SW480 (cell line): ENCODE measurements at places on chromosomes 4 and X.

DNA sequence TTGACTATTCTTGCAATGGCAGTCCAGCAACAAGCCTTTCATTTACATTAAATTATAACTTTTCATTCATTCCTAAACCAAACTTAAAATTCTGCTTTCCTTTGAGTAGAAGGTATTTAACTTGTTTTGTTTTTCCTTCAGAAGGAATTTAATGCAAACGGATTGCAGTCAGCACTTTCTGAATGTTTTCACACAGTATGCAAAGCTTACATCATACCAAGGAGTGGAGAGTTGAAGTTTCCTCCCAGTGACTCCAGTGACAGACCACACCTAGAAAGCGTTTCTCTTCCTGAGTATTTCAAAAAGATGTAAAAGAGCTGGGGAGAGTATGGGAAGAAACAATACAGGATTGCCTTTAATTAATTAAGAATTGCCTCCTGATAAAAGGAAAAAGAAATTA, 8.1 kb downstream of the EPGN start:
- DNase-seq = no peak

DNA sequence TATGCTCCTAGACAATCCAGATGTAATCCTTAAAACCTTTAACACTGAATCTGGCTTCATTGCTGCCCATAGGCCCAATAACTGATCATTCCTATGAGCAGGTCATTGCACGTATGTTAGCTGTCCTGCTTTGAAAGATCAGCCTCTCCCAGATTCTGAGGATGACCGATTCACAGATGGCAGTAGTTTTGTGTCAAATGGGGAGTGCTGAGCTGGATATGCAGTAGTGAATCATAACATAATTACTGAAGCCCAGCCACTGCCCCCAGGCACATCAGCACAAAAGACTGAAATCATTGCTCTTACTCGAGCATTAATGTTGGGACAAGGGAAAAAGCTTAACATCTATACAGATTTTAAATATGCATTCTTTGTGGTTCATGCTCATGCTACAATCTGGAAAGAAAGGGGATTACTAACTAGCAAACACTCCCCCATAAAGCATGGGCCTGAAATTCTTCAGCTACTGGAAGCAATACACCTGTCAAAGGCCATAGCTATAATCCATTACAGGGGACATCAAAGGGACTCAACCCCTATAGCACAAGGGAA, 16.4 kb upstream of the ZNF280C start:
- no peak for DNase-seq

DNA sequence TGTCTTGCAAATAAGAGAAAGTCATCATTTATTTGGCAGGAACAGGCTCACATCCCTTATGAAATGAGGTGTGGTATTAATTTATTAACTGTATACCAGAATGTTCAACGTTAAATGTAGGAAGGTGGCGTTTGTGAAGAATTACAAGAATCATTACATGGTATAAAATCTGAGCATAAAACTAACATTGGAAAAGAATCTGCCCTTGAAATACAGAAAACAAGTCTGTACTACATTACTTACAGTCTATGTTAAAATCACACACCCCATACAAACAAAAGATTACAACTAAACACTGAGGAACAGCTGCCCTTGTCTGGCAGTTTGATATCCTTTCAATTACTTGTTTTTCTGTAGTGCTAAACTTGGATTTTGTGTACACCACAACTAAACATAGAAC, 131.1 kb downstream of the DCHS2 start:
- DNase-seq = no peak

GRCh38 chrX:22520128-22520828, 247.6 kb downstream of the CBLL2 start:
- peak; percentile 2 for DNase-seq

DNA sequence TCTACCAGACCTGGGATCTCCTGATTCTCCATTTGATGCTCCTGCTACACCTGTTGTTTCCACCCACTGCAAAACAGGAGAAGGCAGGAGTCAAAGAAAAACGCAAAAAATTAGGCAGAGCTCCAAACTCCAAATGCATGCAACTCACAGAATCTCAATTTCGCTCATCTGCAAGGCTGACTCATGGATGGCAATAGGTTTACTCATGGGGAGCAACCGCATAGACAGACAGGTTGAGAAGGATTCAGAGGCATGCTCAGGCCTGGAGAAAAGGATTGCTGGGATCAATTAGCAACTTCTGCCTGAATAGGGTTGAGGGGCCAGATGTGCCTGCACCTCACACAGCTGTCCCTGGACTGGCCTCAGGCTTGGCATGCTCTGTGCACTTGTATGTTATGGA, 231.0 kb downstream of the LDB2 start:
- no peak for DNase-seq

- no peak for DNase-seq
Observed at GRCh38 chr4:41645728-41646390, 102.7 kb downstream of the PHOX2B start.

GRCh38 chrX:68417651-68418050, 15.6 kb downstream of the OPHN1 start:
- no peak for DNase-seq

- DNase-seq = no peak
Observed at GRCh38 chr4:154626793-154627484, 14.5 kb upstream of the FGG start.

DNA sequence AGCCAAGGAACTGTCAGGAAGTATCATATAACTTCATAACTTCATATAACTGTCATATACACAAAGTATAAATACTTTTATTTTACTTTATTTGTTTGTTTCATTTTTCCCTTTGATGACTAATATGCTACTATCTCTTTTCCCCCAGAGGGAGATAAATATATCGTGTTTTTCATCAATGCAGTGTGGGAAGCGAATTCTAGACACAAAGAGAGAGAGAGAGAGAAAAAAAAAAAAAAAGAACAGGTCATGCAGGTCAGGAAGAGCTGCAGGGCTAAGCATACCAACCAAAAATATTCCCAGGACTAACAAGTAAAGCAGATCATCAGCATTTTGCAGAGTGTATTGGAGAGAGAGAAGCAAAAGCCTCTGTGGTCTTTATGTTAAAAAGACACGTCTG, 1849.2 kb downstream of the STIM2 start:
- DNase-seq = no peak

GRCh38 chr4:92241094-92241493, 62.7 kb upstream of the GRID2 start:
- DNase-seq = no peak

GRCh38 chrX:149374751-149375150, 130.4 kb downstream of the IDS start:
- DNase-seq = peak; percentile 20

- no peak for DNase-seq
Observed at GRCh38 chrX:10821293-10821692, 200.9 kb upstream of the MID1 start.

DNA sequence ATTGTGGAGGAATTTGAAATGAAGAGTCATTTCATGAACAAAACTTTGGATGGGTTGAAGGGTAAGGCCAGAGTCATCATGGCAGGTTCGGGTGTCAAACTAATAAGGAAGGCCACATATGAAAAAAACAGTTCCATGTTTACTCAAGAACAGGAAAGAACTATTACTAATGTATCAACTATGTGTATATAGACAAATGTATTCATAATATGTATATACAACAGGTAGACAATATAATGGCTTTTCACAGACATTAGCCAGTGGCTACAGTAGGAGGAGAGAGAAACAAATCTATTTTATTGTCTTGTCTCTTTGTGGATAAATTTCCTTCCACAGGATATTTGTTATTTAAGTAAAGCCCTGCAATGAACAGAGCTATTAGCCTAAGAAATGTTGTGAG, 101.1 kb downstream of the CBLL2 start:
- DNase-seq = no peak

DNA sequence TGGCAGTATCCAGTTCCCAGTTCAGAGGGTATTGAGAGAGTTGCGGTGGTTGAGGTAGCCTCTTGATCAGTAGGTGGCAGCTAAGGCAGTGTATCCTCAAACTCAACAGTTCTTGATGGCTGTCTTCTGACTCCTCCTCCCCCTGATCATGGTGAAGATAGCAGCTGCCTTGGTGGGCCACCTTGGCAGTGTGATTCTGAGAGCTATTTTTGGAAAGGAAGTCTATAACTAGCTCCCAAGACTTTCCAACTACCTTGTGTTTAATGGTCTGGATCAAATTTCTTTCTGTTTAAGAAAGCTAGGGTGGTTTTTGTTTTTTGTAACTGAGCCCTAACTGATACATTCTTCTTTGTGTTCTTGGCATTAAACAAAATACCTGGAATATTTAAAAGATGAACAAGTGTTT, 10.5 kb upstream of the TBC1D19 start:
- no peak for DNase-seq

GRCh38 chrX:136049608-136050007, 64.4 kb downstream of the SLC9A6 start:
- no peak for DNase-seq

DNA sequence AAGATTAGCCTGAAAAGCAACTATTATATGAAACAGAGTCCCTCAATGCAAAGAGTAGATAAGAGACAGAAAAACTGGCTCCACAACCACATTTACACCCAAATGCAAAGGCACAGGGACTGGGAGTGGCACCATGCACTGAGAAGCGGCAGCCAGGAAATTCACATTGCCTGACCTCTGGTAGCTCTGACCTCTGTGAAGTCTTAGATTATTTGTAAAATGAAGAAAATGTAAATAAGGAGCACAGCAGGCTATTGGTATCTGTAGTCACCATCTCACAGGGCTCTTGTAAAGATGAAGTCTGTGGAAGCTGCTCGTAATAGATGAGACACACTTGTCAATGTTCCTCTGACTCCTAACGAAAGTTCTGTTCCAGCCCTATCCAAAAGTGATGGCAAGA, 69.7 kb downstream of the FAT1 start:
- DNase-seq = no peak

GRCh38 chrX:108464604-108465003, 25.0 kb downstream of the COL4A5 start:
- no peak for DNase-seq

DNA sequence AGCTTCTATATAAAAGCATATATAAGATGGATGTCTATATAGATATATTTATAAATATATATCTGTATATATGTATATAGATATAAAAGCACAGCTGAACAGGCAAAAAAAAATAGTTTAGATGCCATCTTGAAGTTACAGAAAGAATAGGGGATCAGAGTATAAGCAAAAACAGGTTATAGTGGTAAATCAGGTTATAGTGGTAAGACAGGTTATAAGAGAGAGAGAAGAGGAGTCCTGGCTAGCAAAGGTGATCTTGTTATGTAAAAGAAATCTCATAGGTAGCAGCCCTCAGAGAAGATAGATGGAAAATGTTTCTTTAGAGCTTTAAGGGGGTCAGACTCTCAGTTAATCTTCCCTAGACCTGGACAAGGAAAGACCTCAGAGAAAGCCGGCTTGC, 1263.1 kb downstream of the PCDH7 start:
- DNase-seq = no peak

GRCh38 chr4:96149894-96150293, 310.0 kb downstream of the PDHA2 start:
- no peak for DNase-seq

GRCh38 chr4:180861651-180862050, 1381.6 kb upstream of the TENM3 start:
- no peak for DNase-seq

DNA sequence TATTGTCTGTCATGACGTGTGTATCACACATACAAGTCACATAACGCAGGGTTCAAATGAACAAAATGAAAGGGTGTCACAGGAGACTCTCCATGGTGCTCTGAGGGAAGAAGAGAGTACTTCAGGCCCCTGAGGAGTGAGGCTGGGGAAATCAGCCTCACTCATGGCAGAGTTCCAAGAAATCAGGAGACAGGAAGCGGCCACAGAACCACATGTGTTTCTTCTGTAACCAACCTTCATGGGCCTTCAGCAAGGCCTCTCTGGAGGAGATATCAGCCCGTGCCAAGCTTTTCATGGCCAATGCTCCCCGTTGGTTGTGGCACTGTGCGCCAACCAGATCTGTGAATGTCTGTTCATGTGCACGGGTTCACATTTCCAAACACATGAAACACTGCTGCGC, 76.0 kb downstream of the NAT8L start:
- no peak for DNase-seq

GRCh38 chrX:35890699-35891098, 28.8 kb upstream of the CFAP47 start:
- peak; percentile 33 for DNase-seq

- no peak for DNase-seq
Observed at GRCh38 chrX:627510-627981, 3.0 kb upstream of the SHOX start.
